ENCODE measurements at places on chromosomes 7 and 10. TPM values are rescaled to one million over a fixed set of nuclear protein-coding genes. Genes with fewer than 3 reads are reported as not detected.

SPDYE6 gene
- not detected for total RNA-seq

CYP17A1 gene
- not detected for total RNA-seq

PPP1R9A gene
- not detected for total RNA-seq

MLXIPL gene
- not detected for total RNA-seq

SLC35B4 gene
- 19.6 TPM for total RNA-seq

DNA sequence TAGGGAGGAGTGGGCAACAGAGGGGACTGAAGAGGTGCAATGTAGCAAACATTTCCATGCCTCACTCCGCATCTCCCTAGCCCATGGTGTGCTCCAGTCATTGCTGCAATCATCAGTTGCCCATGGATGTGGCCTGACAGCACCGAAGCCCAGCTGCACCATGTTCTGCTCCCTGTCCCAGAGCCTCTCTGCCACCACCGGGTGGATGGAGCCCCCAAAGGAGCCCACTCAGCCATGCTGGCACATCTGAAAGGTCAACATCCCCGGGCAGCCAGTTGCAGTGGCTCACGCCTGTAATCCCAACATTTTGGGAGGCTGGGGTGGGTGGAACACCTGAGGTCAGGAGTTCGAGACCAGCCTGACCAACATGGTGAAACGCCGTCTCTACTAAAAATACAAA lies 336.4 kb upstream of the ZMIZ1 start:
- H3K27me3 ChIP-seq = no peaks in the 10 kb centered on the region
- peaks cover 4% of the 10 kb centered on the region for H3K4me1 ChIP-seq
- DNase-seq = no peak
- H3K4me3 ChIP-seq = no peak overlapping the region

GRCh38 chr7:25988640-25989039 lies 163.4 kb upstream of the NFE2L3 start:
- H3K27ac ChIP-seq = no peak overlapping the region
- H3K4me3 ChIP-seq = no peak overlapping the region
- DNase-seq = no peak
- H3K4me1 ChIP-seq = no peaks in the 10 kb centered on the region
- H3K27me3 ChIP-seq = 0 out of 2 replicates have a peak, but pooled peaks cover 11% of the 10 kb centered on the region

DNA sequence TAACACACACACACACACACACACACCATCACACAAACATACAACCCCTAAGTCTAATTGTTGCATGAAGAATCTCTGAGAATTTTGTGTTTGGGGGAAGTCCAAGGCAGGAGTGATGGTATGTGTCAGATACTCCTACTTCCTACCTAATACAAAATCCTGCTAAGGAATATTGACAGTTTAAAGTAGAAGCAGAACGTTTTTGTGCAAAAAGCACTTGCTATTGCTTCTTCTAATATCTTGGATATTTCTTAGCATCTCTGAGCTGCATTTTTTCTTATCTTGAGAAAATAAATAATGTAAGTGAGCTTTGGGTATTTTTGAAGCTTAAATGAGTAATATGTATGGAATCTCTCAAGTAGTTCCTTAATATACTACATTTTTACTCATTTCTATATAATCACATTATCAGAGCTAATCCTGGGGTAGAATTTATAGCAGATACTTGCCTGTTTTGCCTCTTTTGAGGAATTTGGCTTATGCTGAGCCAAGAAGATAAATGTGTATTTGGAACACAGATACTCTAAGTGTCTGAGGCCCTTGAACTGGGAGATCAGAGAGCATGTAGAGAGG lies 212.3 kb downstream of the DKK1 start:
- no peaks in the 10 kb centered on the region for H3K27me3 ChIP-seq
- peak overlapping the region; percentile 68 for H3K27ac ChIP-seq
- no peaks in the 10 kb centered on the region for H3K36me3 ChIP-seq
- peak; percentile 54 for DNase-seq
- H3K4me3 ChIP-seq = no peak overlapping the region

GRCh38 chr10:71089162-71089561 lies 123.2 kb upstream of the UNC5B start:
- H3K4me3 ChIP-seq = no peak overlapping the region
- DNase-seq = no peak
- no peak overlapping the region for H3K27ac ChIP-seq
- H3K36me3 ChIP-seq = no peaks in the 10 kb centered on the region

- no peak overlapping the region for H3K27ac ChIP-seq
- no peaks in the 10 kb centered on the region for H3K36me3 ChIP-seq
- H3K4me1 ChIP-seq = no peaks in the 10 kb centered on the region
- H3K27me3 ChIP-seq = peaks cover 7% of the 10 kb centered on the region
- no peak for DNase-seq
- no peak overlapping the region for H3K4me3 ChIP-seq
Measured at GRCh38 chr7:93835702-93836101, 54.9 kb downstream of the TFPI2 start.

DNA sequence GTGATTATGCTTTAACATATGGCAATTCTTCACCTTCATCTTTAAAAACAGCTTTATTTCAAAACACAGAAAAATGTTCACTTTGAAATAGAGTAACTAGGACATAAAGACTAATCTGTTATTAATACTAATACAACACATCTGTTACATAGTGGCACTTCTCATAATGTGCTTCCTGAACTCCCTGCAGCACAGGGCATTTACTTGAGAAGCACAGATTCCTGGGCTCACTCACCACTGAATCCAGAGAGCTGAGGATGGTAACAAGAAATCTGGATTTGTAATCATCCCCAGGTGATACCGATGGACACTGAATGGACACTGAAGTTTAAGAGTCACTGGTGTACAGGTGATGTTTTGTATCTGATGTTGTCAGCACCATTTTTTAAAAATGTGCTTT lies 96.1 kb downstream of the COL28A1 start:
- no peaks in the 10 kb centered on the region for H3K36me3 ChIP-seq
- no peak overlapping the region for H3K4me3 ChIP-seq
- no peaks in the 10 kb centered on the region for H3K27me3 ChIP-seq

- H3K27ac ChIP-seq = peak overlapping the region; percentile 28
- DNase-seq = peak; percentile 13
- peaks cover 19% of the 10 kb centered on the region for H3K4me1 ChIP-seq
- H3K27me3 ChIP-seq = no peaks in the 10 kb centered on the region
- no peak overlapping the region for H3K4me3 ChIP-seq
Measured at GRCh38 chr7:94562525-94562924, 52.9 kb downstream of the CASD1 start.

GRCh38 chr7:51045319-51046102 lies 262.8 kb upstream of the GRB10 start:
- peaks cover 8% of the 10 kb centered on the region for H3K4me1 ChIP-seq
- peaks cover 17% of the 10 kb centered on the region for H3K27me3 ChIP-seq
- H3K36me3 ChIP-seq = no peaks in the 10 kb centered on the region
- no peak overlapping the region for H3K27ac ChIP-seq

DNA sequence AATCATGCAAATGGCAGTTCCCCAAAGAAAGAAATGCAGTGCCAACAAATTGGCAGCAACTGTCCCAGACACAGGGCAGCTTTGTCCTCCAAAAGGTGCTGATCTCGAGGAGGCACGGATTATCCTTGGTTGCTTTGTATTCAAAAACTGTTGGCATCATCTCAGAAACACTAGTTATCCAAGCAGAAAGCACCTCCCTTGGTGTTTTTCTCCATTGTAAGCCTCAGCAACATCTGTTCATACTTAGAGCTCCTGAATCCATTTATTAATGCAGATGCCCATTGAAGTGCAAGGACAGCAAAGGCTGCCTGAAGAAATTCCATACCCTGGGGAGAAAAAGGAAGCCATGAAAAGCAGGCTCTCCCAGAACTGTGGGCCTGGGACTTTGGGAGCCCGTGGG lies 1.1 kb upstream of the NPS start:
- peaks cover 10% of the 10 kb centered on the region for H3K27me3 ChIP-seq
- no peak for DNase-seq
- H3K36me3 ChIP-seq = no peaks in the 10 kb centered on the region

- H3K4me3 ChIP-seq = no peak overlapping the region
- H3K27ac ChIP-seq = no peak overlapping the region
- peaks cover 11% of the 10 kb centered on the region for H3K4me1 ChIP-seq
- H3K36me3 ChIP-seq = peaks cover 16% of the 10 kb centered on the region
Measured at GRCh38 chr7:2168615-2169311, 64.0 kb downstream of the MAD1L1 start.

- H3K36me3 ChIP-seq = no peaks in the 10 kb centered on the region
- DNase-seq = no peak
- no peaks in the 10 kb centered on the region for H3K4me1 ChIP-seq
- no peaks in the 10 kb centered on the region for H3K27me3 ChIP-seq
Measured at GRCh38 chr7:95910341-95910740, 138.0 kb downstream of the DYNC1I1 start.

GRCh38 chr7:50499092-50499491 lies 48.9 kb upstream of the FIGNL1 start:
- H3K27ac ChIP-seq = no peak overlapping the region
- no peak for DNase-seq
- no peaks in the 10 kb centered on the region for H3K27me3 ChIP-seq
- H3K4me1 ChIP-seq = no peaks in the 10 kb centered on the region
- H3K4me3 ChIP-seq = no peak overlapping the region
- H3K36me3 ChIP-seq = no peaks in the 10 kb centered on the region

DNA sequence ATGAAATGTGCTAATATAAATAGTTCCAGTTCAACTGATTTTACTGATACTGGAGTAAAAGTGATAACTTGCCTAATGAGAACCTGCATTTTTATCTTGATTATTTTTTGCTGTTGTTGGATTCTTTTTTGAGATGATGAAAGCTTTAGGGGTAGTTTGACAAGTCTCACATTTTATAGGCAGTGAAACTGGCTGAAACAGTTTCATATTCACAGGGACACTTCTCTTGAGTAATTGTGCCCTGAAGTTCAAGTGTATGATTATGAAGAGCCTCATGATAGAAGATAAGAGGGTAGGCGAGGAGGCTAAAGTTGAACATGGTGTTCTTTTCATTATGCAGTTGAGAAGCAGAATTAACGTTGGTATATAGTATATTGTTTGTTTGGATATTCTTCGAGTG lies 5.1 kb downstream of the AUTS2 start:
- H3K4me3 ChIP-seq = no peak overlapping the region
- H3K27me3 ChIP-seq = peaks cover 17% of the 10 kb centered on the region
- H3K27ac ChIP-seq = no peak overlapping the region
- H3K36me3 ChIP-seq = no peaks in the 10 kb centered on the region

GRCh38 chr7:13852281-13852968 lies 137.0 kb downstream of the ETV1 start:
- no peak for DNase-seq
- H3K4me3 ChIP-seq = no peak overlapping the region
- H3K27me3 ChIP-seq = no peaks in the 10 kb centered on the region
- H3K27ac ChIP-seq = no peak overlapping the region
- H3K36me3 ChIP-seq = no peaks in the 10 kb centered on the region
- peaks cover 23% of the 10 kb centered on the region for H3K4me1 ChIP-seq

- H3K36me3 ChIP-seq = no peaks in the 10 kb centered on the region
- DNase-seq = no peak
- H3K27ac ChIP-seq = no peak overlapping the region
- H3K4me1 ChIP-seq = no peaks in the 10 kb centered on the region
Measured at GRCh38 chr10:1368842-1369171, 312.6 kb downstream of the WDR37 start.

DNA sequence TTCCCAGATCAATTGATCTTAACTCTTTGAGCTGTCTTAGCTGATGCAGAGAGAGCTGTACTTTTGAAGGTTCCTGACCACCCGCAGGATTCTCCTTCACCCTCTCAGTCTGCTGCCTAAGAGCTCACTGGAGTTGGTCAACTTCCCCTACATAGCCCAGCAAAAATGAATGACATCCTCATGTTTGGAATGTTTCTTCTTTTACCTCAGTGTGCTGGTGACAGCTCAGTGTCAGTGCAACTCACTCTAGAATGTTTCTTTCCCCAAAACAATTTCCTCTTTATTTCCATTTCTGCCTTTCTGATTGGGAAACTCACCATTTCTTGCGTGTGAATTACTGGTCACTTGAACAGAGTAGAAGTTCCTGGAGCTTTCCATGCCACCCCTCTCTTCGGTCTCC lies 48.7 kb downstream of the LSMEM1 start:
- no peaks in the 10 kb centered on the region for H3K36me3 ChIP-seq
- no peak for DNase-seq
- no peaks in the 10 kb centered on the region for H3K4me1 ChIP-seq
- no peaks in the 10 kb centered on the region for H3K27me3 ChIP-seq

- H3K4me3 ChIP-seq = no peak overlapping the region
- peaks cover 8% of the 10 kb centered on the region for H3K36me3 ChIP-seq
- H3K27me3 ChIP-seq = no peaks in the 10 kb centered on the region
- H3K4me1 ChIP-seq = no peaks in the 10 kb centered on the region
- no peak for DNase-seq
Measured at GRCh38 chr10:93926613-93927012, 32.8 kb downstream of the SLC35G1 start.

DNA sequence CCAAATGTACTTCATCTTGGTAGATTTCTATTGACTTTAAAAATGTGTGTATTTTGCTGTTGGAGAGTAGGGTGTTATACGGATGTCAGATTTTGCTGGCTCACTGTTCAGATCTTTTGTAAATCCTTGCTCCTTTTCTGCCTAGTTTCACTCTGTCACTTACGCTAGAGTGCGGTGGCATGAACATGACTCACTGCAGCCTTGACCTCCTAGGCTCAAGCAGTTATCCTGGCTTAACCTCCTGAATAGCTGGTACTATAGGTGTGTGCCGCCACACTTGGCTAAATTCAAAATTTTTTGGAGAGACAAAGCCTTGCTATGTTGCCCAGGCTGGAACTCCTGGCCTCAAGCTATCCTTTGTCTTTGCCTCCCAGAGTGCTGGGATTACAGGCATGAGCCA lies 29.4 kb downstream of the BMS1 start:
- peaks cover 44% of the 10 kb centered on the region for H3K36me3 ChIP-seq
- H3K4me3 ChIP-seq = no peak overlapping the region
- DNase-seq = no peak
- H3K27ac ChIP-seq = no peak overlapping the region

DNA sequence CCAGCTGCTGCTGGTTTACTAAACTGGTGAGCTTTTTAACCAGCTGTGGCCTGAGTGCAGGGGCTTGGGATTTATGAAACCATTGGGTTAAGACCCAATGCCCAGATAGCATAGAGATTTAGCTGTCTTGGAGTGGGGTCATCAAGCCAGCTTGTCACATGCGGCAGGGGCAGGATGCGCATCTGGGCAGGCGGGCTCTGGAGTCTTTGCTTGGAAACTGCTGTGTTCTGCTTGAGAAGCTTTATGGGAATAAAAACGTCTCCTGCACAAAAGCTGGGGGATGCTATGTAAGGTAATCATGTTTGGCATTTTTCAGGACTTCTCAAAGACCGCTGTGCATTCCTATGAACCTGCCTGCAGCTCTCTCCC lies 136.3 kb downstream of the MAPK8 start:
- no peak overlapping the region for H3K27ac ChIP-seq
- H3K4me1 ChIP-seq = peaks cover 11% of the 10 kb centered on the region
- H3K27me3 ChIP-seq = no peaks in the 10 kb centered on the region
- H3K4me3 ChIP-seq = no peak overlapping the region

DNA sequence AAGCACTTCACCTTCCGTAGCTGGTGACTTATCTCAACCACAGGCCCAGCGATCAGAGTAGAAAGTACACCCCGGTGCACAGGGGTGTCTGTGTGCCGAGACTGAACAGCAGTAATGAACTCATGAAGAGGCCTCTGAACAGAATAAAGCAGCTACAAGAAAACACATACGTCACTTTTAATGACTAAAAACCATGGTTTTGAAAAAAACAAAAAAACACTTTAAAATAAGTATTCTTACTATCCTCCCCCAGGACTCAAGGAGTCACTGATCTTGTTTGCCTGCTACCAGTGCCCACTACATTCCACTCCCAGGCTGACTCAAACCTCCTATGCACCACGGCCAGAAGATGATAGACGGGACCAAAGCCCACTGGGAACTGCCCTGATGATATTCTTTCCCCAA lies 53.8 kb downstream of the NCAPG2 start:
- peak overlapping the region; percentile 57 for H3K27ac ChIP-seq
- peak; percentile 69 for DNase-seq
- H3K4me1 ChIP-seq = peaks cover 35% of the 10 kb centered on the region
- H3K36me3 ChIP-seq = peaks cover 83% of the 10 kb centered on the region
- no peak overlapping the region for H3K4me3 ChIP-seq
